ENCODE measurements at places on chromosomes 11 and 22. TPM values are rescaled to one million over a fixed set of nuclear protein-coding genes. Genes with fewer than 3 reads are reported as not detected.

- H3K4me1 ChIP-seq = no peaks in the 10 kb centered on the region
- no peak for DNase-seq
- no peaks in the 10 kb centered on the region for H3K36me3 ChIP-seq
Observed at GRCh38 chr11:24589064-24589463, 92.2 kb downstream of the LUZP2 start.

Gene CCDC116
- 1.5 TPM for total RNA-seq

- no peak for DNase-seq
- no peaks in the 10 kb centered on the region for H3K36me3 ChIP-seq
- no peak overlapping the region for H3K4me3 ChIP-seq
- H3K27me3 ChIP-seq = no peaks in the 10 kb centered on the region
- no peaks in the 10 kb centered on the region for H3K4me1 ChIP-seq
Observed at GRCh38 chr22:49999063-49999945, 13.3 kb downstream of the IL17REL start.

Gene CALCA
- not detected for total RNA-seq

Gene OR51B2
- 0.82 TPM for total RNA-seq

All from uterus (tissue), 4 donors.